HuH-7 (cell line): ENCODE measurements at places on chromosomes 1 and 21.

GRCh38 chr1:234774971-234775370 is 165.0 kb upstream of the IRF2BP2 start:
- no peak for DNase-seq

GRCh38 chr1:145757420-145757819 is 38.1 kb downstream of the CD160 start:
- DNase-seq = no peak

DNA sequence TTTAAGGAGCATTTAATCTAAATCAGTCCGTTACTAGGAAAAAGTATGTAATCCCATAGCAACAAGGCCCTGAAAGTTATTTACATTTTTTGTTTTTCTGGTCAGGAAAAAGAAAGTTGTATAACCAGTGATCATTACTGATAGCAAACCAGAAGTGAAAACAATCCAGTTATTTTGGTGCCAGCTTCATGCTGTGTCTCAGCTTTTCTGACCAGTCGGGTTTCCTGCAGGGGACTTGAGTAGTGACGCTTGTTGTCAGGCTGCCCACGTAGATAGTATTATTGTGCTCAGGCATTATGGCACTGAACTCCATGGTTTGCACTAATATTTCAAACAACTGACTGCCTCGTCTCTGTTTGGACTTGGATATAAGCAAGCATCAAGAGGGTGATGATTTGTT is 55.2 kb downstream of the SASS6 start:
- no peak for DNase-seq

- DNase-seq = no peak
These were observed 62.7 kb upstream of the KAZN start for GRCh38 chr1:14535619-14536355.

- no peak for DNase-seq
These were observed 39.6 kb upstream of the ADAM30 start for GRCh38 chr1:119935915-119936314.

DNA sequence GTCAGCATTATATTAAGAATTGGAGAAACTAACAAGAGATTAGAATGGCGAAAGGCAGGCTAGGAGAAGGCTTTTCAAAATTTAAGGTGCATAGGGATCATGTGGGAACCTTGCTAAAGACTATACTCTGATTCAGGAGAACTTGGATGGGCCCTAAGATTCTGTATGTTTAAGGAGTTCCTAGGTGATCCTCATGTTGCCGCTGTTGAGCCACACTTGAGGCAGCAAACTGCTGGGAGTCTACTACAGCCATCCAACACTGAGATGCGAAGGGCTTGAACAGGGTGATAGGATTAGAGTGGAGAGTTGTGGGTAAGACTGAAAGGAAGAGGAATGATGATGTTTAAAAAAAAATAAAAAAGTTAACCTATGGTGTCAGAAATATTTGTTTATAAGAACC is 1013.2 kb downstream of the MRPL39 start:
- DNase-seq = peak; percentile 0
